ENCODE measurements at places on chromosomes 4 and X.

DNA sequence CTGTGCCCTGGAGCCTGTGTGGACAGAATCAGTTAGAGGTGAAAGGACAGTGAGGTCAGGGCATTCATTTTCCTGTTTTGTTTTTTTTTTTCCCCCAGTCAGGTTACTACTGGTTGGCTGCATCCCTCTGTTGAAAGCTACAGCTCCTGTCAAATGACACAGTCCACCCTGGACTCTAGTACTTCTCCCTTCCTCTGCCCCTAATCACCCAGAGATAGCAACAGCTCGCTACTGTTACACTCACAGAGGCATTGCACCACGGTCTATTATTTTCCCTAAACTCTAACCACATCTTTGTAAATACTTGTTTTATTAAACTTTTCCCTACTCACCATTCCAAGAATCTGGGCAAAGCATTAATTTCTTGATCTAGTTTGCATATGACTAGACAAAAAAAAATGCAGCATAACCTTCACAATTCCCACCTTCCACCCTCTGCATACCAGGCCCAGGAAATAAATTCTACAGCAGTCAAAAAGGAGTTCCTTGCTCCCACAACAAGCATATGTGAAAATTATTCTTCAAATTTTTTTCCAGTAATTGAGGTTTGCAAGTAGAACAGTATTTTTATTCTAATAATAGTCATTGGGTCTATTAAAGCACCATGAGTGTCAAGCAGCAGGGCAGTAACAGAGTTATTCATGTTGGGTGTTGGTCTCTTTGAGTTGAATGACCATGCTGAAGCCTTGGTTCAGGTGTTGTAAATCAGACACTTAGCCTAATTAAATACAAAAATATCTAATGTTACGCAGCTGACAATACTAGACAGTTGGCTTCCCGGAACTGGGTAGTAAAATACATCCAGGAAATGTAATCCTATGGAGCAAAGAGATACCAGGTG is 329.2 kb downstream of the INPP4B start:
- no peak overlapping the region for H3K4me3 ChIP-seq
- H3K27me3 ChIP-seq = no peaks in the 10 kb centered on the region
- no peaks in the 10 kb centered on the region for H3K36me3 ChIP-seq
- H3K27ac ChIP-seq = no peak overlapping the region
- no peak for DNase-seq
- no peaks in the 10 kb centered on the region for H3K4me1 ChIP-seq

DNA sequence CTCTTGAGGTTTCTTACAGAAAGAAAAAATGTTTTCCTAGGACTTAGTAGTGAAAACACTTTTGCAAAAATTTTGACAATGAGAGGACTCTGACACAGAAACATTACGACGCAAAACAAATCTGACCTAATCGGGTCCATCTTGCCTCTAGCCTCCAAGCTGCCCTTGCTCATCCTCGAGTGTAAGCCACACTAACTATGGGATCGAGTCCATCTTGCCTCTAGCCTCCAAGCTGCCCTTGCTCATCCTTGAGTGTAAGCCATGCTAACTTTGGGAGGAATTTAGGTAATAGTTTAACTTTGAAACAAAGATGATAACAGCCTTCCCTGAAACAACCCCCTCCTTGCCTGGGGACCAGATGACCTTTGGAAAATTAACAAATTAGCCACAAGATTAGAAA is 100.3 kb upstream of the FRG1 start:
- no peak overlapping the region for H3K4me3 ChIP-seq
- H3K27ac ChIP-seq = no peak overlapping the region
- DNase-seq = no peak
- H3K36me3 ChIP-seq = no peaks in the 10 kb centered on the region
- no peaks in the 10 kb centered on the region for H3K4me1 ChIP-seq
- H3K27me3 ChIP-seq = no peaks in the 10 kb centered on the region

- H3K27me3 ChIP-seq = no peaks in the 10 kb centered on the region
- H3K4me3 ChIP-seq = no peak overlapping the region
- no peak for DNase-seq
- H3K4me1 ChIP-seq = peaks cover 8% of the 10 kb centered on the region
- H3K36me3 ChIP-seq = no peaks in the 10 kb centered on the region
- H3K27ac ChIP-seq = no peak overlapping the region
Observed at GRCh38 chrX:19627533-19627932, 112.2 kb upstream of the MAP3K15 start.

DNA sequence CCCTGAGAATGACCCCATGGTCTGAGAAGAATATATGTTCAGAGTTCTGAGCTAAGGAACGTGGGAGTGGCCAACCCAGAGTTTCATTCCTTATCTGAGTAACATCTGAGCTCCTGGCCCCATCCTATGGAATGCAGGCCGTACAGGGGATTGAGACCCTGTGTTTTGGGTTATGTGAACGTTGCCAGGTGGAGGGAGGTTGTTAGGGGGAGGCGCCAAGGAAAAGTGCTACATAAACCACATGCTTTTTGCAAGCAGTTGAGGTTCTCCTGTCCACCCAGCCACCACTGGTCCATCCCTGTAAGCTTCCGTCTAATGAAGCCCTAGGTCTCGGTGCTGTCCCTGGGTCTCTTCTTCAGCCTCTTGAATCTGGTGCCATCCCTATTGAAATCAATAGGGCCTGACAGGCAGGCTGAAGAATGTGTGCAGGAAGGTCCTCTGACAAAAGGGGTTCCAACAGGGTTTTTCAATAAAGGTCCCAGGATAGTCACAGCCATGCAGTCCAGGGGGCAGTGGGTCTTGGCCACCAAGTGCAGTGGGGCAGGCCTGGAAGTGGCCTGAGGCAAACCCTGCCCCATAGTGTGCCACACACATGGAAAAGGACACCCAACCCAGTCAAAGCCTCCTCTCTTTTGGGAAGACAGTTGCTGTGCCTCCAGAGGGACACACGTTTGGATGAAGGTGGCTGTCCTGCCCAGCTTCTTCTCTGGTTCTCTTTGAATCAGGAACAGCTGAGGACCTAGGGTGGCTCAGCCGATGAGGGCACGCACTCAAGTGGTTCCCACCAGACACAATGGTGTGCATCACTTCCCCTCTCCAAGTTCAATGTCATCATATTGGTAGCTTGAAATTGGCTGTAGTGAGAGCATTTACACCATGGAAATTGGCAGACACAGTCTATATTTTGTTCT is 53.5 kb downstream of the HTRA3 start:
- no peaks in the 10 kb centered on the region for H3K4me1 ChIP-seq
- H3K36me3 ChIP-seq = no peaks in the 10 kb centered on the region
- no peaks in the 10 kb centered on the region for H3K27me3 ChIP-seq
- H3K4me3 ChIP-seq = no peak overlapping the region

GRCh38 chrX:43386875-43387274 is 269.2 kb upstream of the MAOA start:
- H3K4me3 ChIP-seq = no peak overlapping the region
- no peaks in the 10 kb centered on the region for H3K27me3 ChIP-seq
- H3K4me1 ChIP-seq = no peaks in the 10 kb centered on the region
- no peak for DNase-seq

GRCh38 chrX:66030505-66031317 is 9.2 kb downstream of the VSIG4 start:
- H3K27me3 ChIP-seq = no peaks in the 10 kb centered on the region
- no peak for DNase-seq
- no peak overlapping the region for H3K27ac ChIP-seq
